ENCODE measurements at places on chromosomes 2 and 18. TPM values are rescaled to one million over a fixed set of nuclear protein-coding genes. Genes with fewer than 3 reads are reported as not detected.

The CNGA3 gene
- 5.2 TPM for total RNA-seq

The GRHL1 gene
- 2.9 TPM for total RNA-seq

DNA sequence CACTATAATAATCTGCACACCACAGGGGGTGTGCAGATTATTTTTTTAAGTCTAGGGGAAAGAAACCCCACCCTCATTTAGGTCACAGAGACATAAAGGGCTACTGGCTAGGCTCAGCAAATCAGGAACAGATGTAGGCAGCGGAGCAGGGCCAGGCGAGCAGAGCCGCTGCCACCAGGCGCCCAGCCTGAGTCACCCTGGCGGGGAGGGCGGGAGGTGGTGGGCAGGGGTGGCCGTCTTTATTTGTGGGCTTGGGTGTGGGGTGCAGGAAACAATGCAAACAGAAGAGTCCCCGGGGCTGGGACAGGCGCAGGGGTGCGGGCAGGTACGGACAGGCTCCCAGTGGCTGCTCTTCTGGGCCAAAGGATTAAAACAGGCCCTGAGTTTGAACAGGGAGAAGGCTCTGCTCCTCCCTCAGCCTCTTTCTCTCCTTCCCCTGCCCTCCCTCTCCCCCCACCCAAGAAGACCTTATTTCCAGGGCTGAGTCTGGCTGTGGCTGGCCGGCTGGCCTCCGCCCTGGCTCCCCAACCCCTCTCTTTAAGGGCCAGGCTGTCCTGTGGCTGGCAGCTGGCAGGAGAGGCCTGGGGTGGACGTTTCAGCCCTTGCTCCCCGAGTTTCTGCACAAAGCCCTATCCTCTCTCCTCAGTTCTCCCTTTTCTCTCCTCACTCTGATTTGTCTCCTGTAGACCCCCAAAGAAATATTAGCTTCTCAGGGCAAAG lies 142.9 kb upstream of the SMAD2 start:
- DNase-seq = no peak

DNA sequence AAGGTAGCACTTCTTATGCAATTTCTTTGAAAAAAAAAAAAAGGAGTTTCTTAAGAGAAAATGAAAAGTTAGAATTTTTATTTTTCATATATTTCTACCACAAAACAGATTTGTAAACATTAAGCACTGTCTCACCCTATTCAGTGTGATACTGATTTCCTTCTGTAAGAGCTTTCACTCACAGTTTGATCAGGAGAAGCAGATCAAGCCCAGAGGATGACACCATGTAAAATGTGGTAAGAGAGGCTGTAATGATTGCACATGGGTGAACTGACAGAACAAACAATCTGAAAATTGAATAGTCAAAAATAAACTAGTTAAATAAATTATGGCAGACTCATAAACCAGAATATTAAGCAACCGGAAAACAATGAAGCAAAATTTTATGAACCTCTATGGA lies 54.5 kb downstream of the MEMO1 start:
- no peak for DNase-seq

DNA sequence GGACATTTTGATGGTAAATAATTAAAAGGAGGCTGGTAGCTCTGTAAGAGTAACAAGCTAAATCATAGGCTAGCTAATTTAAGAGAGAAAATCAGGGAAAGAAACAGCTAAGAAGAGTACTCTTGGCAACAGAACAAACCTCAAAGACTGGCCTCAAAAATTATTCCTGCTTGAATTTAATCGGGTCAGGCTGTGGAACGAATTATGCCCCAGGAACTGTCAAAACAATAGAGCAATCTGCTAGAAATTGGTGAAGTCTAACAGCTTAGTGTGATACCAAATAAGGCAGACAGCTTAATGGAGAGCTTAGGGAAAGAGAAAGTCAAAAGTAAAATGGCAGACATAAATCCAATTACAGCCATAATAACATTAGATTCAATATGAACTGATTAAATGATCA lies 215.7 kb downstream of the MREG start:
- no peak for DNase-seq

DNA sequence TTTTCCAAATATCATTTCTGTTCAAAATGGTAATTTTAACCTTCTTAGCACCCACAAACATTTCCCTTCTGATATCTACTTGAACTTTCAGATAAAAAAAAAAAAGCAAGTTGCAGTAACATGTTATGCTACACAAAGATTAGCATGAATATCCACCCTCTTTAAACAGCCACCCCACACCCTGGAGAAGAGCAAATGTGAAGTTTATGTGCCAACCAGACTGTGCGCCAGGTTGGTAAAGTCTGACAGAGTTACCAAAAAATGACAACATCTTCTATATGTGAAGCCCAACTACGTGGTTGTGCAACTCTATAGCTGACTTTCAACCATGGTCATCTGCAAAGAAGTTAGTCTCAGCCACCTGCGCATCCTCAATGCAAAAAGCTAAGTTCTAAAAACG lies 62.6 kb downstream of the BCL11A start:
- DNase-seq = no peak

GRCh38 chr18:56711708-56712445 lies 60.7 kb downstream of the WDR7 start:
- DNase-seq = no peak

- DNase-seq = no peak
Observed at GRCh38 chr2:242032780-242033656, 163.5 kb downstream of the RTP5 start.

Measured in esophagus muscularis mucosa (tissue), 4 donors.